ENCODE measurements at places on chromosomes 13 and 19.

GRCh38 chr13:113639616-113640262 is 18.3 kb downstream of the ATP4B start:
- DNase-seq: no peak

DNA sequence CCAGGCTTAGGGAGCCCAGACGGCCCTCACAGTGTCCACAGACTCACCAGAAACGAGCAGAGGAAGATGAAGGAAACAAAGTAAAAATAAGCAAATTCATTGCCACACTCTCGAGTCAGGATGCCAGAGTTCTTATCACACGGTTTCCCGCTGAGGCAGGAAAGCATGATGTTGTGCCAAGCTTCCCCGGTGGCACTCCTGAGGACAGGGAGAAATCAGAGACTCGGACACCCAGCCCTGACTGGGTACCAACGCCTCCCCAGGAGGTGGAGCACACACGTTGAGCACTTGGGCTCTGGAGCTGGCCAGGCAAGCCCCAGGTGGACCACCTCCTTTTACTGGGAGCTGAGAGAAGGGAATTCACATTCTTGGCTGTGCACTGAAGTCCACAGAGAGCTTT is 81.5 kb downstream of the IER2 start:
- DNase-seq: no peak

DNA sequence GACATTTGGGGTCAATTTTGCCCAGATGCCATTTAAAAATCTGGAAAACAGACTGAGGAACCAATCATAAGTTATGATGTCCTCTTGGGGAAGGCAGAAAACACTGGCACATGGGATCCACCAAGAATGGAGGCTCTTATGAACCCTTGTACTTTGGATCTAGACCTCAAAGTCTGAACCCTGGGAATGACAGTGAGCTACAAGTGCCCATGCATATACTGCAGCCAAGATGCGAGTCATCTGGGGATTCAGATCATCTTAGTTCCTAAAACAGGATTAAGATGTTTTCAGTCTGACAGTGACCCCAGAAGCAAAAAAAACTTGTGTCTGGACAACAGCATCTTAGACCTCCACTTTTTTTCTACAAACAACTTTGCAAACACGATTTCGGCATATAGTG is 100.2 kb upstream of the SIAH3 start:
- DNase-seq: no peak

- DNase-seq: no peak
Measured at GRCh38 chr19:13935765-13936510, 2.3 kb downstream of the PODNL1 start.

DNA sequence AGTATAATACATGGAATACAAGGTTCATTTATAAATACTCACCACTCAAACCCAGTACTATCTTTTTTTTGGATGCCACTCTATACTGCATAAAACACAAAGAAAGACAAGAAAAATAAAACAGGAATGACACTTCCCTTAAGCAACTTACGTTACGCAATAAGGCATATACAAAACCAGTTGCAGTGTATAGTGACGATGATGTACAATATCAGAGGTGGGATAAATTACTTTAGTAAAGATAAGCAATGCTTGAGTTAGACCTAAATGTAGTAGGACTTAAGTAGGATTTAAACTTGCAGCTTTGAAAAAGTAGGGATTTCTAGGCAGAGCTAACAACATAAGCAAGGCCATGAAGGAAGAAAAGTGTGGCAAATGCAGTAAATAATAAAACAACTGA is 374.9 kb downstream of the SPRY2 start:
- DNase-seq: no peak

- no peak for DNase-seq
Measured at GRCh38 chr13:35995136-35995535, 136.0 kb downstream of the DCLK1 start.

DNA sequence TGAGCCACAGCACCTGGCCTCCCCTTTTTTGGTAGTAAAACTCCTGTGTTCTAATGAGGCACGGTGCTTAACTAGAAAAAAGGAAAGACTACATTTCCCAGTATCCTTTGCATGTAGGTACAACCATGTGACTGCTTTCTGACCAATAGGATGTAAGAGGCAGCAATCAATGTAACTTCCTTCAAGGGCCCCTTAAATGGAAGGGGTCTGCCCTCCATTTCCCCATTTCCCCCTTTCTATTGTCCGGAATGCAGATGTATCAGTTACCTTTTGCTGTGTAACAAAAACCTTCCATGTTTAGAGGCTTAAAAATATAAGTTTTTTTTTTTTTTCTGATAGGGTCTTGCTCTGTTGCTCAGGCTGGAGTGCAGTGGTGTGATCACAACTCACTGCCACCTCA is 2.2 kb downstream of the GPR32 start:
- peak; percentile 51 for DNase-seq

GRCh38 chr19:12779162-12779993 is 4.0 kb upstream of the HOOK2 start:
- no peak for DNase-seq

DNA sequence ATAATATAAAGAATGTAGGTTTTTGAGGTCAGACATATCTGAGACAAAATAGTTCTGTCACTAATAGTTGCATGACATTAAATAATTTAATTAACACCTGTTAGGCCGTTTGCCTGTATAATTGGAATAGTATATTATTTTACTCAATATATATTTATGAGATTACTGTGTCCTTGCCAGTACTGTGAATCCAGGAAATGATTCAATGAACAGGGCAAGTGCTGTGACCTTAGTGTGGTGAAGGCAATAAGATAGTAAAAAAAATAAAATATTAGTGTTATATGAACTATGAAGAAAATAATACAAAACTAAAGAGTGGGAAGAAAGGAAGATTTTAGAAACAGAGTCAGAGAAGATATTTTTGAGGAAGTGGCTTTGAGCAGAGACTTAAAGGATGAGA is 403.7 kb downstream of the PCDH9 start:
- DNase-seq: no peak

- no peak for DNase-seq
Measured at GRCh38 chr19:18304208-18304457, 18.7 kb downstream of the LSM4 start.

- no peak for DNase-seq
Measured at GRCh38 chr13:72061613-72062012, 194.6 kb upstream of the DACH1 start.

- no peak for DNase-seq
Measured at GRCh38 chr19:29185427-29185826, 27.5 kb downstream of the UQCRFS1 start.

DNA sequence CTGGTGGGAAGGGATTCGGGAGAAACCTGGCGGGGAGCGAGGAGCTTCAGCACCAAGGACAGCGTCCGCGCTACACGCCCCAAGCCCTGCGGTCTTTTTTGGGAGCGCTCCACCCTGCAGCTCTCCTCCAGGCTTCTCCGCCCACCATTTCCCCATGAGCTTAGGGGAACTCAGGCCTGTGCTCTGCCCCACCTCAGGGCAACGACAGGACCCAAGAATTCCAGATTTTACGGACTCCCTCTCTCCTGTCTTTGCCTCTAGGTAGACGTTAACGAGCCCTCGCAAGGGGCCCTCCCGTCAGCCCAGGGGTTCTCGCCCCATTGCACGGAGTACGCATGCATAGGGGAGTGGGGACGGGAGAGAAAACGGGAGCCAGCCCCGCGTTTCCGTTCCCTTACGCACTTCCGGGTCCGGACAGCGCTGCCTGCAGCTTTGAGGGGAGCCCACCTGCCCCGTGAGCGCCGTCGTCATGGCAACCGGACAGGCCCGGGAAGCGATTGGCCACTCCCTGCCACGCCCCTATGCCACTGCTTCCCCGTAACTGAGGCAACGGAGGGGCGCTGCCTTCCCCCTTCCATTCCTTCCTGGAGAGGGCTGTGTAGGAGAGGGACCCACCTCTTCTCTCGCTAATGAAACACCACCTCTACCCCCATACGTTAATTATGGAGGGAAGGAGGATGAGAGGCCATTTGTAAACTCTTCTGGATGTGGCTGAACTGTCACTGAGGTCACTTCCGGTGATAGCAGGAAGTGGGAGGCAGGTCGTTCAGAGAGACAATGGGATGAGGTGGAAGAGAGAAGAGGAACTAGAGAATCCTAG is 20.8 kb downstream of the NOVA2 start:
- DNase-seq: peak; percentile 50

GRCh38 chr19:4568886-4569285 is 9.4 kb upstream of the SEMA6B start:
- DNase-seq: no peak

DNA sequence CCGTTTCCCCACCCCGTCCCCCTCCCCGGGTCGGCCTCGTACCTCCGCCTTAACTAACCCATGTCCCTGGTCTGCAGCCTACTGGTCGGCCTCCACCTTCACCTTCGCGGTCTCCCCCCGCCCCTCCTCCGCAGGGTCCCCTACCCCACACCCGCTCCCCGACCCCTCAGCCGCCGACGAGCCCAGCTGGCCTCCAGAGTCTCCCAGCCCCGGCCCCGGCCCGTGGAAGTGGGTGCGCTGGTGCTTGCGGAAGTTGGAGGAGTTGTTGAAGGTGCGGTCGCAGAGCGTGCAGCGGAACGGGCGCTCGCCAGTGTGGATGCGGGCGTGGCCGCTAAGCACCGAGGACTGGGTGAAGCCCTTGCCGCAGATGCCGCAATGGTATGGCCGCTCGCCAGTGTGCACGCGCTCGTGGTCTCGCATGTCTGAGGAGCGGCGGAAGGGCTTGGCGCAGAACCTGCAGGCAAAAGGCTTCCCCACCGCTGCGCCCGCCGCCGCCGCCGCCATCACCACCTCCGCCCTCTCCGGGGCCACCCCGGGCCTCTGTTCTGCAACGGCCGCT is 2.6 kb downstream of the ZNF784 start:
- no peak for DNase-seq

DNA sequence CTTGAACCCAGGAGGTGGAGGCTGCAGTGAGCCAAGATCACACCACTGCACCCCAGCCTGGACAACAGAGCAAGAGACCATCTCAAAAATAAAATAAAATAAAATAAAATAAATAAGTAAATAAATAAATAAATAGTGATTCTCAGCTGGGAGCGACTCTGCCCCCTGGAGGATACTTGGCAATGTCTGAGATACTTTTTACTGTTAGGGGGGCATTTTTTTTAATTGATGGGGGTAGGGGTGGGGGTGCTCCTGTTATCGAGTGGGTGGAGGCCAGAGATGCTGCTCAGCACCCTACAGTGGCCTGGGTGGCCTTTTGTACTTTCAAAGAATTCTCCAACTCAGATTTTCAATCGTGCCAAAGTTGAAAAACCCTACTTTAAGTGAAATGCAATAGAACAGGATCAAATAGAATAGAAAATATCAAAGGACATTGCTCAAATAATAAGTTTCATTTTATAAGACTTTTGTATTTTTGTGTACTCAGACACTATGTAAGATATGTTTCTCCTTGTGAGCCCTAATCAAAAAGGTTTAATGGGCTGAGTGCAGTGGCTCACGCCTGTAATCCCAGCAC is 7.1 kb upstream of the CLPP start:
- DNase-seq: peak; percentile 12

DNA sequence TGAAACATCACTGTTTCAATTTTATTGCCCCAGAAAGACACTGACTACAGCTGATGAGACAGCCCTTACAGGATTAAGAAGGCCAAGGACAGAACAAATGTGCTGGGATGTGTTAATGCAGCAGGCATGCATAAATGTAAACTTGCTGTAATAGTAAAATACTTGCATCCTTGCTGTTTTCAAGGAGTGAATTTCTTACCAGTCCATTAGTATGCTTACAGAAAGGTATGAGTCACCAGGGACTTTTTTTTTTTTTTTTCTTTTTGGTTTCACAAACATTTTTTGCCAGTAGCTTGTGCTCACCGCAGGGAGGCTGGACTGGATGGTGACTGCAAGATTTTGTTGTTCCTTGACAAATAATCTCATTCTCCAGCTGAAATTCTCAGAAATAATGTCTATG is 55.1 kb downstream of the GPR180 start:
- DNase-seq: peak; percentile 42

DNA sequence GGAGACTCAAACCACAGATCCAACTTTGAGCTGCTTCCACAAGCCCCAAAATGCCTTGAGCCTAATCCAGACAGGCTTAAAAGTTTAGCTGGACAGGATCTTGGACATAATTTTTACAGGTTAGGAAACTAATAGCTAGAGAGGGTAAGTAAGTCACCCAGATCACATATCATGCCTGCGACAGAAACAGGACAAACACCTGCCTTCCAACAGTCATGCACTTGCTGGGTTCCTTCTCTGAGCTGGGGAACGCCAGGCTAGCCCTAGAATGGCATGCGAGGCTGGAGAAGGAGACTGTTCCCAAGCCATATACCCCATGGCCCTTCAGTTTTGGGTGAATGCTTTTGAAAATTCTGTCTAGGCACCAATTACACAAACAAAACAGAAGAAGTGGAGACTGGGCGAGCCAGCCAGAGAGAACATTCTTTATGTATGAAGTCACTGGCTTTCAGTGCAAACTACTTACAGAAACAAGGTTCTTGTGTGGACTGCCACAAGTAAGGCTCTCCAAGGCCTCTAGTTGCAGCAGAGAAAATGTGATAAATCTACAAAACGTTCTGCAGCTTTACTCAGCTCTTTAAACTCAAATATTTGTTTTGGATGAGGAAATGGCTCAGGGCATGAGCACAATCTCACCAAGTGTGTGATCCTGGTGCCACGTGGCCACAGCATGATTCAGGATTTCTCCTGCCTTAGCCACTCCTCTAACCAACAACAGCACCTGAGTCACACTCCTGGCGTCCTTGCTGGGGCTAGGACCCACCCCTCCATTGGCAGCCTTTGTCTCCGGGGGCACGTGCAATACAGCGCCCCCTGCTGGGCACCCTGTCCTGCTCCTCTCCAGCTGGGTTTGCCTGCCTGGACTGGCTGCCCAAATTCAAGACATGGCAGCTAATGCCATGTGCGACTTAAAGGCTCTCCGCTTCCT is 73.4 kb upstream of the UBL3 start:
- DNase-seq: peak; percentile 75

- no peak for DNase-seq
Measured at GRCh38 chr19:41323023-41323422, 13.1 kb downstream of the CCDC97 start.

- no peak for DNase-seq
Measured at GRCh38 chr19:1854542-1855039, 6.3 kb upstream of the REXO1 start.

GRCh38 chr13:31595563-31595962 is 143.8 kb upstream of the RXFP2 start:
- DNase-seq: no peak

GRCh38 chr13:99056381-99057014 is 78.6 kb upstream of the DOCK9 start:
- no peak for DNase-seq

GRCh38 chr19:1366296-1366695 is 17.4 kb upstream of the NDUFS7 start:
- no peak for DNase-seq
